Omental fat pad (tissue), 4 donors: ENCODE measurements at places on chromosomes 12 and 14.

- peak; percentile 50 for DNase-seq
Measured at GRCh38 chr12:52871291-52872039, 22.7 kb upstream of the KRT78 start.

GRCh38 chr12:6337958-6338433 is 3.9 kb downstream of the TNFRSF1A start:
- DNase-seq = peak; percentile 50

DNA sequence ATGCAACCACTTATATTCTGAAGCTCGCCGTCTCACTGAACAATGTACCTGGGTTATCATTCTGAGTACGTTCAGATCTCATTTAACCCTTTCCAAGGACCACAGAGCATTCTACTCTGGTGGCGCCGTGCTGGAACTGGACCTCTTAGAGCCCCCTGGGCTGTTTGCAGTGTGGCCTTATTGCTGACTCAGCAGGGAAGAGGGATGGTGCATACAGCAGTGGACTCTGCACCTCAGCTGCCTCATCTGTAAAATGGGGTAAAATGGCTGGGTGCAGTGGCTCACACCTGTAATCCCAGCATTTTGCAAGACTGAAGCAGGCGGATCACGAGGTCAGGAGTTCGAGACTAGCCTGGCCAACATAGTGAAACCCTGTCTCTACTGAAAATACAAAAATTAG is 2.9 kb downstream of the ALDH2 start:
- DNase-seq = no peak

DNA sequence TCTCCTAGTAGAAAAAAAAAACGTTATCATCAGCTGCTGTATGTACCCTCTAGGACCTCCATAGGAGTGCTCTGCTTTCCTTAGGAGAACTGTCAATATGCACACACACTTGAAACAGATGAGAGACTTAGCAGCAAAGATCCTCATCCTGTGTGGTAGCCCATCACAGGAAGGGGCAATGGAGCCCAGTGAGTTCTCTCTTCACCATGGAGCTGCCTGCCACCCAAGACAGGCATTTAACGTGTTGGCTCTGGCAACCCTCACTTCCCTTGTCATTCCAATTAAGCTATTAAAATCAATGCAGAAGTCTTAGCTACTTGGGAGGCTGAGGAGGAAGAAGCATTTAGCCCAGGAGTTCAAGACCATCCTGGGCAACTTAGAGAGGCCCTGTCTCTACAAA is 64.8 kb upstream of the PLEKHA5 start:
- no peak for DNase-seq

GRCh38 chr12:122943196-122943595 is 23.1 kb downstream of the ABCB9 start:
- no peak for DNase-seq

DNA sequence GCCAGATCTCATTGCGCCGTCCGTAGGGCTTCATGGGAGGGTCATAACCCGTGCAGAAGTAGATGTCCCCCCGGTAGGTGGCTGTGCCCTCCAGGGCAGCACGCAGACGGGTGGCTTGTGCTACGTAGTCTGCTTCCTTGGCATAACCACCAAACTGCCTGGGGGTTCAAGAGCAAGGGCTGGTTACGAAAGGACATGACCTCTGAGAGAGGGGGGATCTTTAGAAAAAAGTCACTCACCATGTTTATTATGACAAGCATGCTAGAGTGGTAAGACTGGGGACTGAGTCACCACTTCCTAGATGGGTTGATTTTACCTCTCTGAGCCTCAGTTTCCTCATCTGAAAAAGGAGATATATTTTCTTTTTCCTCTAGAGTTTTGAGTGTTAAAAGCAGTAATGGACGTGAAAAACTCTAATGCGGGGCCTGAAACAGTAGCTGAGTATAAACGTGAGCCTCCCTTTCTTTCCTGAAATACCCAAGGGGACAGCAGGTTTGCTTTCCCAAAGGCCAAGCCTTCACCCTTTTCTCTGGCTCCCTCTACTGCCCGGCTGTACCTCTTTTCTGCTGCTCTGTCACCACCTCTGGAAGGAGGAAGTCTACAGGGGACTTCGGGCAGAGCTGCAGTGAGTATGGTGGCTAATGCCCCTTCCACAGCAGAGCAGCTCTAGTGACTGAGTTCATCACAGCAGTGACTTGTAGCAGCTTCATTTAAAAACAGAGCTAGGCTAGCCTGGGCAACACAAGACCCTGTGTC is 23.5 kb upstream of the GPRC5D start:
- DNase-seq = no peak

DNA sequence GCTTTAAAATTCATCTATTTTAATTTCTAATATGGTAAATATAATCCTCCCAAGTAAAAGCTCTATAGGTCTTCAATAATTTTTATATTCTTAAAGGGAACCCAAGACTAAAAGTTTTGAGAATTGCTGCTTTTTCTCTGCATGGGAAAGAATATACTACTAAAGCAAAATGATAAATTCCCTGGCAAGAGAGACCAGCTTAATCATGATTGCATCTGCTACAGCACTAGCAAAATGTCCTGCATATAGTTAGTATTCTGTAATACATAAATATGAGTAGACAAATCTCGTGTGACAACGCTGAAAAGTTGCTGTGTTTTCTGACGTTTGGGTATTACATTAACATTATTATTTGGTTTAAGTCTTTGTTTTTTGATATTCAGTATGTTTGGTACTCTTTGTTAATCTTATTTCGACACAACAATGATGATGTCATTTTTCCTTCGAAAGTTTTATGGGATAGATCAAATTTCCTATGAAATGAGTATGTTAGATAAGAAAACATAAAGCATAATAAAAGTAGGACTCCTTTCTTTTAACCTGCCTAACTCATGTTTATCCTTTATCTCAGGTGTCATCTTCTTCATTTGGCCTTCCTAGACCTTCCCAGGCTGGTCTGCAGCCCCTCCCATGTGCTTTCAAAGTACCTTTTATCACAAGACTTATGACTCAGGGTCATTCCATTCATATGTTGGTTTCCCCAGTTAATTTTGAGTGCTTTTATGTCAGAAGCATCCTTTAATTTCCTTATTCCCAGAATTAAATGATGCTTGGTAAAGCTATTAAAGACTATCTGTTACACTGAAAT is 321.9 kb downstream of the RAD51B start:
- no peak for DNase-seq

GRCh38 chr14:105137481-105138020 is 31.0 kb downstream of the JAG2 start:
- no peak for DNase-seq

- no peak for DNase-seq
Measured at GRCh38 chr12:5777451-5777850, 167.6 kb downstream of the ANO2 start.

GRCh38 chr14:87076146-87076545 is 916.8 kb downstream of the GALC start:
- DNase-seq = no peak

DNA sequence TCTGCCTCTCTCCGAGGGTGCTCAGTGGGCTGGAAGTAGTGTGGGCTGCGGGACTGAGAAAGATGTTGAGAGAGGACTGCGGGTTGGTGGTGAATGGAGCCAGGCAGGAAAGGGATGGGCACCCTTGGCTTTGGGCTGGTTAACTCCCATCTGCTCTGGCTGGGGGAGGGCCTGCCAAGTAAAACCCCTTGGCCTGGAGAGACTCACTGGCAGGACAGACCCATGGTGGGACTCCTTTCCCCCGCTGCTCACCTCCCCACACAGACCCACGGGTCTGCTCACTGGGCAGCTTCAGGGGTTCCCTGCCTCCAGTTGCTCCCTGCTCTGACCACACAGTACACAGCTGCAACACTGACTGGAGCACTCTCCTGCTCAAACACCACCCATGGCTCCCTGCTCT is 54.1 kb downstream of the KRT80 start:
- DNase-seq = no peak

DNA sequence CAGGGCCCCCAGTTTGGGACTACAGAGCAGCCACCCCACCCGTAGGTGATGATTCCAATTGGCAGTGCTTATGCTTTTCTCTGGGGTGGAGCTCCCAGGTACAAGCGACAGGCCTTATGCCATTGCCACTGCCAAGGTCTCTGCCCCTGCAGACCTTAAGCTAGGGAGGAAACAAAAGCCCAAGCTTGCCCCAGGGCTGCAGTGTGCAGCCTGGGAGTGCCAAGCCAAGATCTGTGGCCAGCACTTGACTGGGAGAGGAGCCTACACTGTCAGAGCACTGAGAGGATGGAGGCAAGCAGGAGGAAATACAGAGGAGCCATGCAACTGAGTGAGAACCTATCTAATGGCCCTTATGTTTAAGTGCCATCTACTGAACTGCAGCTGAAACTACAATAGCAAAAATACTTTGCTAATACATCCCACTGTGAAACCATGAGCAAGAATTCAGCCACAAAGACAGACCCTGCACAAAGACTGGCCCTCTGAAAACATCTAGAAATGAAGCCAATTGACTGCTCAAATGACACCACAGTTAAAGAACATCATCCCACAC is 17.7 kb upstream of the ASCL1 start:
- DNase-seq = no peak

GRCh38 chr12:122081697-122082221 is 3.2 kb downstream of the MLXIP start:
- DNase-seq = no peak

GRCh38 chr12:109820816-109821381 is 12.3 kb downstream of the TRPV4 start:
- DNase-seq = no peak

GRCh38 chr12:4996714-4997113 is 47.0 kb upstream of the KCNA5 start:
- DNase-seq = no peak

- DNase-seq = no peak
Measured at GRCh38 chr14:88305528-88306322, 17.3 kb downstream of the KCNK10 start.

GRCh38 chr12:1050059-1050707 is 59.2 kb downstream of the ERC1 start:
- no peak for DNase-seq

GRCh38 chr14:76975812-76976211 is 52.7 kb downstream of the IRF2BPL start:
- no peak for DNase-seq

DNA sequence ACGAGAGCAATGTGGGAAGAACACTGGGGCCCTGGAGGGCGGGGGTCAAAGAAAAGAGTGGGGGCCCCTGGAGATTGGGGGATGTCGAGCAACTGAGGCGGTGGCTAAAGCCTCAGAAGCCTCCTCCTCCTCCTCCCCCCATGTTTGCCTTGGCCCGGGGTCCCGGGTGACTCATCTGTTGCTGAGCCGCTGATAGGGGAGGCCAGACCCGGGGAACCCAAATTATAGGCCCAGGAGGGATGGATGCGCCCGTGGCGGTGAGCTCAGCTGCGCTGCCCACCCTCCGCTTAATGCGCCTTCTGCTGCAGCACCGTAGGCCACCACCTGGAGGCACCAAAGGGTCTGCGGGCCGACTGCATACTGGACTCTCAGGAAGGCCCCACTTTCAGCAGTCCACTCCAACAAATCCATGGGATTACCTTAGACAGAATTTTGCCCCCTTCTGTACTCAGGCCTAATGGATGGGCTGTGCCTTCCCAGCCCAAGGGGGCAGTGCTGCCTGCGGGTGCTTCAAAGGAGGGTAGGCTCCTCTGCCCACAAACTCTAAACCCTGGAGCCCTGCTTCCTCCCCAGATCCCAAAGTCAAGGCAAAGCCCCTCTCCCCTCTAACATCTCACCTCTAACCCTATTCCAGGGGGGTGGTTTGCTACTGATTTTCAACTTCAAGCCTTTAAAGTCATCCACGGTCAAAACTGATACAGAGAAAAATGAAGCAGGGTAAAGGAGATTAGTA is 2.6 kb upstream of the WNT10B start:
- DNase-seq = no peak

DNA sequence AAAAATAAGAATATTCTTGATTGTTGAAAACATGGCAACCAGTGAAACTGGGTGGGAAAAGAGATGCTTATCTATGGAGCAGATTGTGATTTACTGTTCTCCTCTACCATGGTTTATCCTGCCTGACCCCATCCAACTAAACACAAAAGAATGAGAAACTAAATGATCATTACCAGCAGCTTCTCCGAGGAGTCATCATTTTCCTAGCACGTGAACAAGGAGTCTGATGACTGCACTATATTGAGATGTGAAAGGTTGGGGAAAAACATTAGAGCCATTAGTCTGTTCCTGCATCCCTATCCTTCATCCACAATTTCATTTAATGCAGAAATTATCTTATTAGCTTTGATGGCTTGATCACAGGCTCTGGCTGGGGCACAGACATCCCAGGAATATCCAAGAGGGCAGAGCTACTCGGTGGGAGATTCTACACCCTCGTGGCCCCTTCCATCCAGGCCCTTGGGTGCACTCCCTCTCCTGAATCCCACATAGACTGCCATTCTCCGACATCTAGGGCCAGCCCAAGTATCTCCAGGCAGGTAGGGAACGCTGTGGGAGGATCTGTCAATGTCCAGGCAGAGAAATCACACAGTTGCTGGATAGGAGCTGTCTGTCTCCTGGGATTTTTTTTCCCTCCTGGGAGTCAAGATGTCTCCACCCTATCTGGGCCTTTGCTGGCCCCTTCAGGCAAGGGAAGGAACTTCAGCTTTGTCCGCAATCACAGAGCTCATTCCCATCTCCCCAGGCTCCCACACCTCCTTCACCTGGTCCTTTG is 43.3 kb upstream of the DHRS4 start:
- DNase-seq = no peak

DNA sequence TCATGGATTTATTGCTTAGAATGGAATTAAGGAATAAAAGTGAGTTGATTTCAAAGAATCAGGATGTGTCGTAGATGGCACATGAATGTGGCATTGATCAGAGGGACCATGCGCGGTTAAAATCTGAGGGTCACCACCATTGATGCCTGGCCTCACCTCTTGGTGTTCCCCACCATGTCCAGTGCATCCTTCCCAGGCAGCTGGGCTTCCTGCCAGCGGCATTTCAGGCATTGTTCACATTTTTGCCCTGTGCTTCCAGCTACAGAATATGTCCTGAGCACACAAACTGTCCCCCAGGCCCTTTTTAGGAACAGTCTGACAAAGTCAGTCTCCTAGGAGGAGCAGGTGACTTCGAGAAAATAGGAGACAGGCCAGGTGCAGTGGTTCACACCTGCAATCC is 42.0 kb upstream of the TSPAN9 start:
- DNase-seq = no peak

- no peak for DNase-seq
Measured at GRCh38 chr12:94636462-94637085, 13.8 kb downstream of the TMCC3 start.

DNA sequence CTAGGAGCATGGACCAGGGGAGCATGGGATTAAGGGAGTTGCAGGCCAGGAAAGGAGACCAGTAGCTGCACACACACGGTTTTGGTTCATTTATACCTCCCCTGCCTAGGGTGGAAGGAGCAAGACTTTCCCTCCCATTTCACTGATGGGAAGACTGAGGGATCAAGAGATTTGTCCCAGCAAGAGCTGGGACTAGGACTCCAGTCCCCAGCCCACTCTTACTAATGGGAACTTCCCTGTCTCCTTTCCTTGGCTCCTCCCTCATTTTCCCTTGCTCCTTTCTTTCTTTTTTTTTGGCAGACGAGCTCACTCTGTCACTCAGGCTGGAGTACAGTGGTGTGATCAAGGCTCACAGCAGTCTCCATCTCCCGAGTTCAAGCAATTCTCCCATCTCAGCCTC is 13.0 kb downstream of the SCNN1A start:
- no peak for DNase-seq

GRCh38 chr12:57215668-57216013 is 953 bp upstream of the NXPH4 start:
- no peak for DNase-seq

- DNase-seq = no peak
Measured at GRCh38 chr12:117890644-117891043, 78.1 kb downstream of the KSR2 start.
